H4 (cell line): ENCODE measurements at places on chromosomes 16 and 17. TPM values are rescaled to one million over a fixed set of nuclear protein-coding genes. Genes with fewer than 3 reads are reported as not detected.

The ALOX15 gene
- not detected in 2 replicates for total RNA-seq

The KLHL36 gene
- 19.2 and 23.5 TPM in 2 replicates for total RNA-seq

The ARHGDIA gene
- total RNA-seq: 78.2 and 78.9 TPM in 2 replicates

The STAT5A gene
- 0.35 and 0.41 TPM in 2 replicates for total RNA-seq

The DOC2B gene
- not detected in 2 replicates for total RNA-seq

The KRTAP1-5 gene
- 0.27 TPM in 1 of 2 replicates, not detected in the other for total RNA-seq

The BLTP2 gene
- 66.0 and 80.6 TPM in 2 replicates for total RNA-seq

The TNFRSF12A gene
- 312 and 417 TPM in 2 replicates for total RNA-seq

The SPATA22 gene
- total RNA-seq: not detected in 2 replicates

The WFDC1 gene
- total RNA-seq: not detected in 2 replicates

The HNF1B gene
- total RNA-seq: not detected in 2 replicates

The TPSB2 gene
- total RNA-seq: 0.17 TPM in 1 of 2 replicates, not detected in the other

The GPRC5B gene
- total RNA-seq: 0.76 and 1.8 TPM in 2 replicates

The PRSS8 gene
- 0.04 TPM in 1 of 2 replicates, not detected in the other for total RNA-seq

DNA sequence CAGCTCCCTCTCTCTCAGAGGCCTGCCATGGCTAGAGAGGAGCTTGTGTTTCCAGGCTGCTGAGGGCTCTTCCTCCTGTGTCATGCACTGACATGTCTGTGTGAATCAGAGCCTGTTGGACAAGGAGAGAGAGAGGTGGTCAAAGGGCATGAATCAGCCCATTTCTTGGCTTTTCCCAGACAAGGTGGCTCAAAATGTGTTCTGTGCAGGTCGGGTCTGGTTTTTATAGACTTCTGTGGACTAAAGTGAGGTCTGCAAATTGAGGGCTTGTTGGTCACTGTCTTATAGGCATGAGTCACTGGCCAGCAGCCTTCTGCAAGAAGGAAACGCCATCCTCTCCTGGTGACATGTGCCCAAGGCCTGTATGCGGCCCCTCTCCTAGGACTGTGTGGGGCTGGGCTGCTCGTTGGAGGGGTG lies 97.9 kb downstream of the FOXL1 start:
- no peak for DNase-seq

GRCh38 chr17:50686494-50687199 lies 21.1 kb downstream of the ANKRD40 start:
- DNase-seq: peak; percentile 91

DNA sequence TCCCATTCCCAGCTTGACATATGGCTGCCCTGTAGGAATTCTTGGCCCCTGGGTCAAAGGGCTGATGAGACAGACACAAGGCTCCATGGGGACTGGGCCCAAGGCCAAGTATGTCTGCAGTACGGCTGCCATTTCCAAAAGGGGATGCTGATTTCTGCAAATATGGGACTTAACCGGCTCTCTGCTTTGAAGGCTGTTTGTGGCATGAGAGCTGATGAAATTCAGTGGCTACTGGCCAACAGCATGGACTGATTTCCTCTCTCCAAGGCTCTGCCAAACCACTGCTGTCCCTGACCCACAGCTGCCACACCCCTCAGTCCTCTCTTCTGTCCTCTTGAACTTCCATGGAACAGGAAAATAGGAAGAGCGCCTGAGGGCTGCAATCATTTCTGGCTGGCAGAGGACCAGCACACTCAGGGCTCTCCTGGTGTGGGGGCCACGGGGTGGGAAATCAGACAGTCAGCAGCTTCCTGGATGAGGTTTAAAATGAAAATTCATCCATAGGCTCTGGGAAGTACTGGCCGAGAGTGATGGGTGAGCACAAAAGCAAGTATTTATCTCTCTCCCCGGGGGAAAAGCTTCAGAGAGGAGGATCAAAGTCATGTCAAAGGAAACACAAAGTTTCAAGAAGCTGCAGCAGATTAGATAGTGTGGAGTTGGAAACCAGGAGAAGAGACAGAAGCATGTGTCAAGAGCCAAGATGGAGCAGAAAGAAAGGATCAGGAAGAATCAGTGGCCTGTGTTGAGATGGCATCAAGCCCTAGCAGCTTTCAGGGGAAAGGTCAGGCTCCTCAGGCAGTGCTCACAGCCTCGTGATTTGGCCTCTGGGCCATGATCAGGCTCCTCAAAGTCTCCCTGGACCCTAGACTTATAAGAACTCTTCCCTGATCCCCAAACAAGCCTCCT lies 64.1 kb upstream of the SREBF1 start:
- peak; percentile 98 for DNase-seq

DNA sequence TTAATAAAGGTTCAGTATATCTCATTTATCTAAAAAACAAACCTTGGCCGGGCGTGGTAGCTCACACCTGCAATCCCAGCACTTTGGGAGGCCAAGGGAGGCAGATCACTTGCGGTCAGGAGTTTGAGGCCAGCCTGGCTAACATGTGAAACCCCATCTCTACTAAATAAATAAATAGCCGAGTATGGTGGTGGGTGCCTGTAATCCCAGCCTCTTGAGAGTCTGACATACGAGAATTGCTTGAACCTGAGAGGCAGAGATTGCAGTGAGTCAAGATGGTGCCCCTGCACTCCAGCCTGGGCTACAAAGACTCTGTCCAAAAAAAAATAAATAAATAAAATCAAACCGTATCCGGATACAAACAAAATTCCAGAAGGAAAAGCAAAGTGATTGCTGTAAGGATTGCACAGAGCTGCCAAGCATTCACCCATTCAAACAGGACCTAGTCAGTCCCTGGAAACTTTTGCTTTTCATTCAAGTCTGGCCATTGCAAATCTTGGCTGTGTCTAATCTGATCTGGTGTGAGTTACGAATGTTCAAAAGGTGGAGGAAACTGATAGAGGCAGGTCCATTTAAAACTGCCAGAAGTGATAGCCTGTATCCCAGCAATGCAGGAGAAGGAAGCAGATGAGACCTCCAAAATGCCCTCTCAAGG lies 102.5 kb upstream of the CLEC3A start:
- DNase-seq: peak; percentile 80

GRCh38 chr17:81552244-81553017 lies at the start of gene FAAP100:
Gene FAAP100, minus strand, starts transcription at chr17:81552353. Its CDS starts 23 bp downstream, at chr17:81552330.
- peak; percentile 48 for DNase-seq

DNA sequence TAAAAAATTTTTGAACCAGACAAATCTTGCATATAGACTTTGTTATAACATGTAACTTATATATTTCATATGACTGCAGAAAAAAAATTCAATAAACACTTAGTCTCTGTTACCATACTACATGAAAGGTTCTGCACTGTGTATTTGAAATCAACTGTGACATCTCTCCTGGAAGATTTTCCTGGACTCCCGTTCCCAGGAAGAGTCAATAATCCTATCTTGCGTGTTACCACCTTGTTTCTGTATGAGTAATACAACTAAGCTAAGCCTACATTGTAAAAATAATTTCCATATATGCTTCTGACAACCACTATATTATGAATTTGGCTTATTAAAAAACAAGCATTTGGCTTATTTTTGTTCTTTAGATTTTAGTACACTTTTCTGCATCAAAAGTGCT lies 665.6 kb upstream of the SOX9 start:
- no peak for DNase-seq

GRCh38 chr17:76502341-76503211 lies 1.4 kb upstream of the RHBDF2 start:
- no peak for DNase-seq

DNA sequence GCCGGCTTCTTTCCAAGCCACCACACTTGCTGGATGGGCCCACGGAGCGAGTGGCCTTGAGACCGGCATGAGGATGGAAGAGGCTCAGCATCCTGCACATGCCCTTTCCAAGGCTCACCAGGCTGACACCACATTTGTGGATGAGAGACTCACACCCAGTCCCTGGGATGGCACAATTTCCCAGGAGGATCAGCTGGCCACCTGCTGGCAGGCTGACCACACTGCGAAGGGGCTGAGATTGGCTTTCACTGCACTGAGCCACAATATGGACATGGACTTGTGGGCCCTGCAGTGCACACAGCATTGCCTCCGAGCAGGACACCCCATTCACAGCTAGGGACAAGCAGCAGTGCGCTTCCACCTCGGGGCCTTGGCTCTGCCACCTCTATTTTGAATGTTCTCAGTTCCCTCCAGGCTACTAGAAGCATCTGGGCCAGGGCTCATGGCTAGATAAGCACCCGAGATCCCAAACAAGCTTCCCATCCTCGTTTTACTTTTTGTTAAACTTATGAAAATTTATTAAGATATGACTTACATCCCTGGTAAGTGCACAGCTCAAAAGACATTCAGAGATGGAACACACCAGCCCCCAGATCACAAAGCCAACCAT lies 25.3 kb upstream of the KSR1 start:
- peak; percentile 36 for DNase-seq

DNA sequence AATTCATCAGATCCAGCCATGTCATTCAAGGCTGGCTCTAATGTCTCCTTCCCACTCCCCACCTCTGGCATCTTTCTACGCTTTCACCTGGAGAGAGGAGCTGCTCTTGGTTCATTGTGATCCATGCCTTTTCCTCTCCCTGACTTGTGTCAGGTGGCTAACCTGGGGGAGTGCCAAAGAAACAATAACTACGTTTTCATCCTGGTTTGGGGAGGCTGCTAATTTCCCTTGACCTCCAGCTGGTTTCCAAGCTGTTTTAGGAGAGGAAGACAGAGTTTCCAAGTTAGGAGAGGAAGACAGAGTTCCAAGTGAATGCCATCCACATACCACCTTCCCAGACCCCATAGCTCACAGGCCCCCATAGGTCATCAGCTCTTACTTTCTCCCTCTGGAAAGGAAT lies 40.0 kb upstream of the HLF start:
- DNase-seq: no peak

DNA sequence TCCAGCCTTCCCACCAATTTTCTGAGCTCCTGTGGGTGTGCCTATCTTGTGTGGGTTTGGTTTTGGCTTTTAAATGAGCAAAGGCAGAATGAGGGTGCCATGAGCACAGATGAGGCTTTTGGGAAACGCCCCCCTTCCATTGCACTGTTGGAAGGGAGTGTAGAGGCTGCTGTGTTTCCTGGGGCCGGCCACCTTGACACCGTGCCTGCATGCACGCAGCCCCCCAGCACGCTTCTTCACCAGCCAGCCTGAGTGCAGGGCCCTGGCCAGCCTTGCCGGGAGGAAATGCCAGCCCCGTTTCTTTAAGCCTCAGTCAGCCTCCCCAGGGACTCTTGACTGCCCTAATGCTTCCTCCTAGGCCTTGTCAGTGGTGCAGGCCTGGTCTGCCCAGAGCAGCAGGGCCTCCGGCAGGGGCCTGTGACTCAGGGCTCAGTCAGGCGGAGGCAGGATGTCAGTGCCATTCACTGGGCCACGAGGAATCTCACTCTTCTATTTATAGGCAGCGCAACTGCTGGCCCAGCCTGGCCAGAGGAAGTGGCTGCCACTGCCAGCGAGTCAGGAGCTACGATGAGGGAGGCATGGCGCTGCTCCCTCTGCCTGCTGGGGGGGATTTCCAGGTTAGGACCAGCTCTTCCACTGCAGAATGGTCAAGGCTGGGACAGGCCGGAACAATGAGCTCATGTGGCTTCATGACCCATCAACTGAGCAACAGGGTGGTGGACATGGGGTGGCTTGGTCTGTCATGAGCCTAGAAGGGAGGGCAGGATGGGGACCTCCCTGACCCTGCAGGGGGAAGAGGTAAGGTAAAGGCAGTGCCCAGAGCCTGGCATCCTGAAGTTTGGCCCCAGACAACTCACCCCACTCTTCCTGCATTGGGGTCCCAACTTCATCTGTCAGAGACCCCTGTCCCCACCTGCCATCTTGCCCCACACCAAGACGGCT lies 205.2 kb downstream of the RAB11FIP4 start:
- peak; percentile 94 for DNase-seq

DNA sequence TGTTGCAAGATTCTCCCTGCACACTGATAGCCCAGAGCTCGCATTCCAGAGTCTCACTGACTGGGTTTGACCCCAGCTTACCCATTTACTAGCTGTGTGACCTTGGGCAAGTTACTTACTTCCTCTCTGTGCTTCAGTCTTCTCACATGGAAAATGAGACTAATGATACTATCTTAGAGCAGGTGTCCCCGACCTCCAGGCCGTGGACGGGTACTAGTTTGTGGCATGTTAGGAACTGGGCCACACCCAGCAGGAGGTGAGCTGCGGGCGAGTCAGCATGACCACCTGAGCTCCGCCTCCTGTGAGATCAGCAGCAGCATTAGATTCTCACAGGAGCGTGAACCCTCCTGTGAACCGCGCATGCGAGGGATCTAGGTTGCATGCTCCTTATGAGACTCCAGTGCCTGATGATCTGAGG lies 15.8 kb downstream of the ANKFY1 start:
- no peak for DNase-seq

- DNase-seq: no peak
Measured at GRCh38 chr17:66353937-66354401, 51.6 kb downstream of the PRKCA start.

- DNase-seq: no peak
Measured at GRCh38 chr17:59688008-59688407, 19.2 kb downstream of the PTRH2 start.

GRCh38 chr17:63120406-63120805 lies 154.4 kb downstream of the TANC2 start:
- DNase-seq: no peak

- no peak for DNase-seq
Measured at GRCh38 chr16:23615805-23616204, 19.7 kb upstream of the NDUFAB1 start.

- no peak for DNase-seq
Measured at GRCh38 chr16:31085411-31085810, 3.3 kb downstream of the PRSS53 start.

GRCh38 chr17:54028986-54029580 lies 206.4 kb downstream of the KIF2B start:
- DNase-seq: no peak

- DNase-seq: no peak
Measured at GRCh38 chr17:82862737-82863382, 23.0 kb upstream of the ZNF750 start.

GRCh38 chr17:4195306-4195705 lies 52.3 kb downstream of the CYB5D2 start:
- DNase-seq: no peak

GRCh38 chr17:17567631-17568030 lies 23.9 kb downstream of the PEMT start:
- DNase-seq: no peak

DNA sequence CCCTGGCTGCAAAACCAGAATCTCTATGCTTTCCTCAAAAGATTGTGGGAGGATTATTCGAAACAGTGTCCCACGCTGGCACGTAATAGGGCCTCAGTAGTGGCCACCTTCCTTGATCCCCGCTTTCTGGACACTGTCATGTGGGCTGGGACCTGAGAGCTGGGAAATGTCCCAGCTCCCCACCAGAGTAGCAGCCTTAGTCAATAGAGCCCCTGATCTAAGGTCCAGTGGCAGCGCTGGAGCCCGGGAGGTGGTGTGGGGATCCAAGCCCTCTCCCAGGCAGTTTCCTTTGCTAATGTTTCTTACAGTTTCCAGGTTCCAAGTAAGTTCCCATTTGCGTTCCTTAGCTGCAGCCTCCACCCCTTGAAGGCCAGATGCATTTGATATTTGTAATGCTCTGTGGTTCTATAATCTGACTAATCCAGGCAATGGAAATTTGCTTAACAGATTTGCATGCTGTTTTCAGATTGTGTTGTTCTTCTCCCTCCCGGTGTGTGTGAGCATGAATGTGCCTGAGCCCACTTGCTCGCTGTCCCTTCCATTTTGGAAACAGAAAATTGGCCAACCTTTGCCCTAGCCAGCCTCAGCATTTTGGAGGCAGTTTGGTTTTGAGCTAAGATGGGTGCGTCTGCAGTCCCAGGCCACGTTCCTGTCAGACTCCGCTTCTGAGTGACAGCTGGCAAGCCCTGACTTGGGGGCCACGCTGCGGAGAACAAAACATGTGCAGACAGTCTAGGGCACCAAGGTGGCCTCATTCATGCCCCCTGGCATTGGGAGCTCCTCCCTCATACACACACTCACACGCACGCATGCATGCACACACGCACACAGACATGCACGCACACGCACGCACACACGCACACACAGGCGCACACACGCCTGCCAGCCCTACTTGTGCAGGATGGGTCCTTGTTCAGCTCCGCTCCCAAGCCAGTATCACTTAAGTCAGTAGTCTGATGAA lies 69.4 kb downstream of the CCDC182 start:
- no peak for DNase-seq

- DNase-seq: no peak
Measured at GRCh38 chr17:8466456-8466855, 30.8 kb downstream of the NDEL1 start.
